ENCODE measurements at places on chromosomes 16 and 17.

DNA sequence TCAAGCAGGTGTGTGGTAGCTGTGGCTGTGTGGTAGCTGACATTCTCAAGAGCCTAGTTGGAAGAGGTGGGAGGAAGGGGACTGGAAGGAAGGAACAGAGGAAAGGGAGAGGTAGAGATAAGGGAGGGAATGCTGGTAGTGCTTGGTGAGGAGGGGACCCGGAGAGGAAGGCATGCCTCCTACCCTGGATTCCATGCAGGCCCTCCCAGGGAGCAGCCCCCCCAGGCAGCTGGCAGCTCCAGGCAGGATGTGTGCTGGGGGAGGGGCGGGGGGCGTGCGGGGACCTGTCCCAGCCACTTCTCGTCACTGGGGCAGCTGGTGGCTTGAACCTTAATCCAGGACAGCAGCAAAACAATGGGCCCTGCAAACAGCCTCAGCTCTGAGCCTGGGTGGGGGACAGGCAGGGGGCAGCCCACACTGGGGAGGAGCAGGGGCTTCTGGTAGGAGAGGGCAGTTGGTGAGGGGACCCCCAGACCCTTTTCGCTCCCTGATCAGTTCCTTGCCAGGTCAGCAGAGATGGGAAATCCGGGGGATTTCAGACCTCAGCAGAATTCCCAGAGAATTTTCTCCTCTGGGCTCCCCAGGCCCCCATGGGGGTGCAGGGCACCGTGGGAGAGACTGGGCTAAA is 27.1 kb downstream of the ARHGAP23 start:
- H3K27me3 ChIP-seq = peaks cover 13% of the 10 kb centered on the region
- H3K36me3 ChIP-seq = no peaks in the 10 kb centered on the region
- DNase-seq = no peak
- no peaks in the 10 kb centered on the region for H3K4me1 ChIP-seq

DNA sequence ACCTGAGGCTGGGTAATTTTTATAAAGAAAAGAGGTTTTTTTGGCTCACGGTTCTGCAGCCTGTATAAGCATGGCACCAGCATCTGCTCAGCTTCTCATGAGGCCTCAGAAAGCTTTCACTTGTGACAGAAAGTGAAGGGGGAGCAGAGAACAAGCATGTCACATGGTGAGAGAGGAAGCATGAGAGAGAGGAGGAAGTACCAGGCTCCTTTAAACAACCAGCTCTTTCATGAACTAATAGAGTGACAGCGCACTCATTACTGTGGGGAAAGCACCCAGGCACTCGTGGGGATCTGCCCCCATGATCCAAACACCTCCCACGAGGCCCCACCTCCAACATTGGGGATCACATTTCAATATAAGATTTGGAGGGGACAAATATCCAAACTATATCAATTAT is 86.8 kb downstream of the USP32 start:
- no peak overlapping the region for H3K4me3 ChIP-seq
- DNase-seq = no peak
- H3K27ac ChIP-seq = no peak overlapping the region
- no peaks in the 10 kb centered on the region for H3K27me3 ChIP-seq
- no peaks in the 10 kb centered on the region for H3K36me3 ChIP-seq
- H3K4me1 ChIP-seq = peaks cover 3% of the 10 kb centered on the region

- no peaks in the 10 kb centered on the region for H3K27me3 ChIP-seq
- H3K4me3 ChIP-seq = no peak overlapping the region
- H3K4me1 ChIP-seq = no peaks in the 10 kb centered on the region
Measured at GRCh38 chr16:70765491-70765890, 35.5 kb downstream of the VAC14 start.

DNA sequence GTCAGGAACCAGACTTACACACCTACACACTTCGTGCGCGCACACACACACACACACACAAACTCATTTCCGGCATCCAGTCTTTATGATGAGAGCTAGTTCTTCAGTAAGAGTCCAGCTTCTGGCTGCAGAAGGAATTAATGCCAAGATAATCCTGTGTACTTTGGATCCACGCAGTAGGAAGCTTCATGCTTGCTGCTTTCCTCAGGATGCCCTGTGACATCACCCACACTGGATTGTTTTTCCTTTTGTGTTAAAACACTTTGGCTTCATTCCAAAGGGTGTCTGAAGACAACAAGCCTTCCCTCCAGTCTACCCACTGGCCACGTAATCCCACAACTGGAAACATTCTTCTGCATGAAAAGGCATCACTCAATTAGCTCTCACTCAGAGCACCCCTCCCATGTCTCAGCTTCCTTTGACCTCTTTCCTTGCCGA is 35.4 kb downstream of the KCNJ16 start:
- no peak for DNase-seq
- no peaks in the 10 kb centered on the region for H3K27me3 ChIP-seq
- H3K36me3 ChIP-seq = no peaks in the 10 kb centered on the region
- no peaks in the 10 kb centered on the region for H3K4me1 ChIP-seq
- no peak overlapping the region for H3K4me3 ChIP-seq

DNA sequence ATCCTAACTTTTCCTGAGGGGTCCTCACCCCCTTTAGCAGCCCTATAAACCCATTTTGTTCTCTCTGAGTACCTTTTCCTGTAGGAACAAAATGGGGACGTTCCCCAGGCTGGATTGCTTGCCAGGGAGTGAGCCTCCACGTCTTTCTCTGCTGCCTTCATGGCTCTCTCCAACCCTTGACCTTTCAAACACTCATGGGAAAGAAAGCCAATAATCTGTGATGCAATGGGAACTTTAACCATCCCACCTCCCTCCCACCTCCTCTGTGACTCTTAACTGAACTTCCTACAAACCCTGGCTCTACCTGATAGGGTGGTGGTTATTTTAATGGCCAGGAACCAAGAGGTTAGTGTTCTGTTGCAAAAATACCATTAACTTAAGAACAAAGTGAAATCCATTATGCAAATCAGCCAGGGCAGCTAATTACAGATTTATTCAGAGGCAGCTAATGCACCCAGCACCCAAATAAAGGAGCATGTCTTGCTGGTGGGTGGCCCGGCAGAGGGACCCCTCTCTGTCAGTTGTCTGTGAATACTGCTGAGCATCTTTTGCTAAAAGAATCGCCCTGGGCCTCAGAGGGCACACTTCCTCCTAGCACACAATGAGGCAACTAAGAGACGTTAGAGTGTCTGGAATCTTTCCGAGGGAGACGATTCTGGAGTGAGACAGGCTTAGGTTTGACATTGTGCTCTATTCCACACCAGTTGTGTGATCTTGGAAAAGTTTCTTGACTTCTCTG is 3.0 kb downstream of the PIPOX start:
- no peaks in the 10 kb centered on the region for H3K27me3 ChIP-seq
- no peak overlapping the region for H3K27ac ChIP-seq
- no peaks in the 10 kb centered on the region for H3K36me3 ChIP-seq
- no peak for DNase-seq
- no peaks in the 10 kb centered on the region for H3K4me1 ChIP-seq

DNA sequence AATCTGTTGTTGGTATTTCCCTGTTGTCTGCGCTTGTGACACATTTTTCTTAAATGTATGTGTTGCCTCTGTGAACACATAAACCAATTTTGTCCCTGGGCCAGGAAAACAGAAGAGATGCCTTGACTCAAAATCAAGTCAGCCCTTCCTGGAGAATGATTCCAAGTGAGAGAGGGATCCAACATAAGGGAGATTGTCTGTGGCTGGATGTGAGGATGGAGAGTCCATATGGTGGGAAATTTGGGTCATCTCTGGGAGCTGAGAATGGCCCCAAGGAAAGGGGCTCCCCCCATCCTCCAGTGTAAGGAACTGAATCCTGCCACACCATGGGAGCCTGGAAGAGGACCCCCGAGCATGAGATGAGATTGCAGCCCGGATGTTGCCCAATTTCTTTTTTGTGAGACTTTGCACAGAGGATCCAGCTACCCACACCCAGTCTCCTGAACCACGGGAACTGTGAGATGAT is 13.5 kb downstream of the CRYM start:
- H3K4me1 ChIP-seq = no peaks in the 10 kb centered on the region
- H3K27me3 ChIP-seq = no peaks in the 10 kb centered on the region
- H3K36me3 ChIP-seq = no peaks in the 10 kb centered on the region
- no peak for DNase-seq

- no peaks in the 10 kb centered on the region for H3K27me3 ChIP-seq
- H3K36me3 ChIP-seq = no peaks in the 10 kb centered on the region
- H3K4me1 ChIP-seq = no peaks in the 10 kb centered on the region
- no peak overlapping the region for H3K27ac ChIP-seq
Measured at GRCh38 chr16:49350265-49351095, 23.1 kb upstream of the C16orf78 start.

- no peaks in the 10 kb centered on the region for H3K27me3 ChIP-seq
- DNase-seq = no peak
- no peak overlapping the region for H3K4me3 ChIP-seq
- no peaks in the 10 kb centered on the region for H3K4me1 ChIP-seq
- no peaks in the 10 kb centered on the region for H3K36me3 ChIP-seq
Measured at GRCh38 chr17:69874175-69874670, 200.8 kb upstream of the KCNJ16 start.

GRCh38 chr16:57949595-57950238 is 21.2 kb downstream of the CNGB1 start:
- H3K27ac ChIP-seq = no peak overlapping the region
- H3K27me3 ChIP-seq = peaks cover 3% of the 10 kb centered on the region
- H3K4me1 ChIP-seq = no peaks in the 10 kb centered on the region
- H3K36me3 ChIP-seq = no peaks in the 10 kb centered on the region

- H3K27me3 ChIP-seq = no peaks in the 10 kb centered on the region
- H3K4me1 ChIP-seq = no peaks in the 10 kb centered on the region
- H3K36me3 ChIP-seq = no peaks in the 10 kb centered on the region
- H3K4me3 ChIP-seq = no peak overlapping the region
Measured at GRCh38 chr17:43040655-43041054, 15.6 kb downstream of the RND2 start.

GRCh38 chr16:10611825-10612342 is 31.5 kb upstream of the EMP2 start:
- no peak overlapping the region for H3K4me3 ChIP-seq
- no peak for DNase-seq
- H3K27ac ChIP-seq = no peak overlapping the region
- no peaks in the 10 kb centered on the region for H3K27me3 ChIP-seq
- no peaks in the 10 kb centered on the region for H3K36me3 ChIP-seq
